ENCODE measurements at places on chromosomes 12 and 14.

DNA sequence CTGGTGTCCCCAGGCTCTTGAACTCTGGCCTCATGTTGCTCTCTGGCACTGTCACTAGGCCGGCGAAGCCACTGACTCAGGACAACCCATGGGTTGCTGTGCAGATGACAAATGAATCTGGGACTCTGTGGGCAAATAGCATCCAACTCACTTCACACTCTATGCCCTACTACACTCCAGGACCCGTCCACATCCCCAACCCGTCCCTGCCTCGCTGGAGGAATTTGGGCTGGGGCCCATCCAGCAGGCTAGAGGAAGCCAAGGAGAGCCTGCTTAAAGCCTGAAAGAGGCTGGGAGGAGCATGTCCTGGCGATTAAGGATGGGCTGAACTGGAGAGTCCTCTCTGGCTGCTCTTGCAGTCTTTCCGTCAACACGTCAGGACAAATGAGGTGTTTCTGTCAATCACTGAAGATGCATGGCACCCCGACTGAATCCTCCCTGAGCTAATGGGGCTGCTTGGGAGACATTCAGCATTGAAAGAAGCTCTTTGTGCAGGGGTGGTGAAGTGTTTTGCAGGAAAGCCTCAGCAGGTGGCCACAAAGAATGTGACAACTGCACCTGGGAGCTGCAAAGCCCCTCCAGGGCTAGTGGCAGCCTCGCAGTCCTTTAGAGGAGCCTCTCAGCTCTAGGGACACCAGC lies 71.7 kb downstream of the ANO2 start:
- no peak for DNase-seq

GRCh38 chr14:64550621-64551333 lies 1.0 kb downstream of the PPP1R36 start:
- DNase-seq, result no peak

- peak; percentile 44 for DNase-seq
These were observed 51.0 kb downstream of the BMAL2 start for GRCh38 chr12:27383429-27384260.

GRCh38 chr14:59374048-59374447 lies 91.1 kb downstream of the GPR135 start:
- no peak for DNase-seq

GRCh38 chr14:69848903-69849391 lies 30.3 kb upstream of the SMOC1 start:
- no peak for DNase-seq

GRCh38 chr14:21070610-21071224 lies 613 bp downstream of the ARHGEF40 start:
- no peak for DNase-seq

DNA sequence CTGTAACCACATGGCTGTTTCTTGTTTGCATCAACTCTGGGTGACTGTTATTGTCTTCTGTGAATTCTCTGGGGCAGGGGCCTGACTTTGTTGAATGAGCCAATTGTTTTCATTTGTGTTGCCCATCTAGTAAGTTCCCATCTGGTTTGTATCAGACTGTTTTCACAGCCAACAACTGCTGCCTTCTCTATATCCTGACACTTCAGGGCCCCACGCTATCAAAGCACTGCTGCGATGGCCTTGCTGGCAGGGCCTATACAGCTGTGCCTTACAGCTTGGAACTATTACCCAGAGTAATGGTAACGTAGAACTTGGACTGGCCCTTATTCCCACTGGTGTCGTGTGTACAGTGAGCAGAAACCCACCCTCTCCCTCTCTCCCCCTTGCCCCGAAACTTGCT lies 104.3 kb upstream of the DACT1 start:
- DNase-seq, result no peak

- DNase-seq, result no peak
These were observed 119.5 kb downstream of the VEZT start for GRCh38 chr12:95337146-95337545.

DNA sequence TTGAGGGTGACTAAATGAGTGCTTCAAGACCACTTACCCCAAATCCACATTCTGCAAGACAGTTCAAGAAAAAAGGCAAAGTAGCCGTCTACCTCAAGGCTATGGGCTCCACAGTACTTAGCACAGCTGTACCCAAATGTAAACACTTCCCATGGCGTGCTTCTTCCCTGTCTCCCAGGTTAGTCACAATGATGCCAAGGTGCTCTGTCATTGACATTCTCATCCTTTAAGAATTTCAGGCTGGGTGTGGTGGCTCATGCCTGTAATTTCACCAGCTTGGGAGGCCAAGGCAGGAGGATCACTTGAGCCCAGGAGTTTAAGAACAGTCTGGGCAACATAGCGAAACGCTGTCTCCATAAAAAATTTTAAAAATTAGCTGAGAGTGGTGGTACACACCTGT lies 51.2 kb upstream of the CERS5 start:
- DNase-seq, result no peak

- no peak for DNase-seq
These were observed 340.2 kb downstream of the DPF3 start for GRCh38 chr14:72553656-72554055.

- DNase-seq, result no peak
These were observed 955 bp upstream of the FITM1 start for GRCh38 chr14:24129410-24129998.

- DNase-seq, result no peak
These were observed 283 bp downstream of the VIPAS39 start for GRCh38 chr14:77457115-77457521.

GRCh38 chr14:95515080-95515489 lies 1.4 kb downstream of the SYNE3 start:
- DNase-seq, result no peak

DNA sequence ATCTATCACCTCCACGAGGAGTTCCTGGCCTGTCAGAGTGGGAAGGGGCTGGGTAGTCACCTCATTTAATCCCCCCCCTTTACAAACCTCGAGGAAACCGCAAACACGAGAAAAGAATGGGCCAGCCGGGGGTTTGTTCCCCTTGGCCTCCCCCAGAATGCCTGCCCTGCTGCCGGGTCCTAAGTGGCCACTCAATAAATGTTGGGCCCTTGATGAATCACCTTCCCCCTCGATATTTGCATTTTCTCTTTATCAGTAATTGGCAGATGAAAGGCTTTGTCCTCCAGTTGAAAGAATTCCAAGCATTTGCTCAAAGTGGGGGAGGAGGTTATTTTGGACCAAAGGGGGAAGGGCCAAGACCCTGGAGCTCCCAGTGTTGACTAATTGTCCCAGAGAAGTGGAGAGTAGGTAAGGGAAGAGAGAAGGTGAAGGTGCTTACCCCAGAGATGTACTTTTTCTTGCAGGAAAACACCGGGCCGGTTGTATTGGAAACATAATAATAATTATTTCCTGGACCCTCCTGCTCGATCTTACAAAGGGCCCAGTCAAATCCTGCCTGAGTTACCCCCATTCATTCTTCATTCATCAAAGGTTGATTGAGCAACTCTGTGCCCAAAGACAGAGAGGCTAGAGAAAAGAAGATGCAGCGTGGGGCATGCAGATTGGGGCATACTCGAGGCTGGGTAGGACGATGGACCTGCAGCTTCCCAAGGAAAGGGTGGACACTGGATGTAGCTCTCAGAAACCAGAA lies 1.9 kb upstream of the KDM2B start:
- no peak for DNase-seq

GRCh38 chr12:117202033-117202432 lies 11.8 kb upstream of the FBXO21 start:
- no peak for DNase-seq
